ENCODE measurements at places on chromosomes 3 and 15.

GRCh38 chr3:89690646-89691045 lies 583.2 kb downstream of the EPHA3 start:
- no peak for DNase-seq

DNA sequence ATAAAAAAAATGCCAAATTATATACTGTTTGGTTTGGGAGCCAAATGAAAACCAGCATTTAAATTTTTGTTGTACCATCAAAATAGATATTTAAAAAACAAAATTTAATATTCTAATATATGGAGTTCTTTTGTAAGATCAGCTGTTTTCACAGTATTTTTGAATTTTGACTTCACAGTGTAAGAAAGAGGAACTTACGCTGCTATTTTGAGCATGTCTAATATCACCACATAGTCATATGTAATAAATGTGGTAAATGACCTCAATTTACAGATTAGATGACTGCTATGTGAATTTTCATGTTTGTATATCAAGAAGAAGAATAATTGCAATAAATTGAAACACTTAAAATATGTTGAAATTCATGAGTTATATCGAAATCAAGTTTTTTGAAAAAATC lies 189.6 kb downstream of the ARRDC4 start:
- DNase-seq = no peak

DNA sequence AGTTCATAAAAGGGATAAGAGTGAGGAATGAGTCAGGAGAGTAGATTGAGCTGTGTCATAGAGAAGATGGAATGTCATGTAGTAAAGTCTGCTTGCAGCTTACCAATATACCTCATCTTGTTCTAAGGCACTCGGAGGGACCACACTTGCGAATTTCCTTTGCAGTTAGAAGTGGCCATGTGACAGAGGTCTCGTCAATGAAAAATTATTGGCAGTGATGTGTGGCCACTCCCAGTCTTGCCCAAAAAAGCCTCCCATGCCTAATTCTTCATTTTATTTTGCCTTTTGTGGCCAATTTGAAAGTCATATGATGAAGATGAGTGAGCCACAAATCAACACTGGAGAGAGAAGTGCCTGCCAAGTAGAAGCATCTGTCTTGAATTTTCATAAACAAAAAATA lies 465.6 kb upstream of the ZNF385D start:
- no peak for DNase-seq

DNA sequence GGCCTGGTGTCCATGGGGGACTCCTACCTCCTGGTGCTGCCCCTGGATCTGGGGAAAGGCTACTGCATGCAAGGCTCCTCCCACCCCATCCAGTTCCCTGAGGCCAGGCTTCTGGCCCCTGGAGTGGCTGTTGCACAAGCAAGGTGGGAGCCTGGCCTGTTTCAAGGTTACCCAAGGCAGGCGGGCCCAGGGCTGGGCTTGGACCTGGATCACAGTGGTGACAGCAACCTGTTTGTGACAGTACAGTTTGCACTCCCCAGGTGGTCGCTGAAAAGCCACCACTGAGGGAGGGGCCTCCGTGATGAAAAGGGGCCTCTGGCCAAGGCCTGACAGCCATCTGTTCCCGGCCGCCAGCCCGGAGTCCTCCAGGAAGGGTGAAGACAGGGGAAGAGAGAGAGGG lies 14.4 kb upstream of the KY start:
- DNase-seq = no peak

DNA sequence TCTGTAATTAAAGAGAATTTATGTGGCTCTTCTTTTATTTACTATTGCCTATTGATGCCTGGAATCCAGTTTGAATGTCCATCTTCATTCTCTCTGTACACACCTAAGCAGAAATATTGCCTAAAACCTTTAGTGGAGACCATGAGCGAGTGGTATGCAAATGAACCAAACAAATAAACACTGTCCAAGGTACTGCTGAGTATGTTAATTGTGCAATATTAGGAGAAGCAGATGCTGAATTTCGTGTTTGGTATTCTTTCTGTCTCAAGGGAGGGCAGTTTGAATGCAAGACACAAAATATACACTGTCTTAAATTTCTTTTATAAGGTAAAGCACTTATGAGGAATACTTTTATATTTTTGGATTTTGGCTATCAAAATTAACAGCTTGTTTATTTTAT lies 440.9 kb downstream of the RBMS3 start:
- DNase-seq = no peak

- no peak for DNase-seq
Observed at GRCh38 chr3:62238431-62238830, 134.9 kb downstream of the FEZF2 start.

DNA sequence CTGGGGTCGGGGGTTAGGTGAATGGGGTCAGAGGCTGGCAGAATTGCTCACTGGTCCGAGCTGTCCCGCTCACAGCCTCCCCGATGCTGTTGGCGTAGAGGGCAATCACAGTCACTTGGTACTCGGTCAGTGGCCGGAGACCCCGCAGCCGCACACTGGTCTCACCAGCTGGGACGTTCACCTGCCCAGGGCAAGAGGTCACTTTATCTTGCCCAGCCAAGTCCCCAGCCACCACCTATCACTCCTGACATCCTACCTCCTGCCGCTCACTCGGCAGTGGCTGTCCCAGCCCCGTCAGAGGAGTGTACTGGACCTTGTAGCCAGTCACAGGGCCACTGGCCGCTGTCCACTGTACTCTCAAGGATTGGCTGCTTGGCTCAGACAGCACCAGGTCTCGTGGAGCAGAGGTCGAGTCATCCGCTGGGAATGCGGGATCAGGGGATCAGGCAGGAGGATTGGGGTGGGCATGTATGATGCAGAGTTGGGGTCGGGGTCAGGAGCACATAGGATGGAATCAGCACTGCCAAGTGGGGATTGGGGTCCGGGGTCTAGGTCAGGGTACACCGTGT lies 2.5 kb downstream of the COL7A1 start:
- DNase-seq = no peak

- no peak for DNase-seq
Observed at GRCh38 chr15:84151205-84151931, 84.2 kb upstream of the GOLGA6L4 start.

- DNase-seq = no peak
Observed at GRCh38 chr15:91444656-91445055, 344.6 kb downstream of the SV2B start.

GRCh38 chr3:130900959-130901358 lies 7.1 kb downstream of the ATP2C1 start:
- DNase-seq = no peak

GRCh38 chr3:131612745-131613144 lies 110.0 kb upstream of the MRPL3 start:
- no peak for DNase-seq

DNA sequence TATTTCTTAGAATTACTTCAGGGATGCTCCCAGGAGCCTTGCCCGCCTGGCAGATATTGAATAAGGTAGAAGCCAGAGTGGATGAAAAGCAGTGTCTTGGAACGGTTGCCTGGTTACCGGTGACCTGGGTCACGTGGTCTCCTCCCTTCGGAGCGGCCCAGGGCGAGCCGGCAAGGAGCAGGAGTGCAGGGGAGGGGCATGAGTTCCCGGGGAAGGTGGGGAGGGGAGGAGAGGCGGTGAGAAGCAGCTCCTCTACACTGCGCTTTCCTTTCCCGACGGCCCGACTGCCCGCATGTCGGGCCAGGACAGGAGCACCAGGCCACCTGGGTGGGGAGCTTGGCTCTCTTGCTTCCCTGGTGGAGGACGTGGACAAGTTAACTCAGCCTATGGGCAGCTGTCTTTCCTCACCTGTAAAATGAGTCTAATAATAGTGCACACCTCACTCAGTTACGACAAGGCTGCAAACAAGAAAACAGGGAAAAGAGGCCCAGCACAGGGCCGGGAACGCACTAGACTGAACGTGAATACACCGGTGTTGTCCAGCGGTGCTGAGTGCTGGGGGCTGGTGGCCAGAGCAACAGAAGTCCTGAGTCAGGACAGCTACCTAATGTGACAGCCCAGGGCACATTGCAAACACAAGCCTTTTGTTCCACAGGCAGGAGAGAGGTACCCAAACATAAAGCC lies 198.3 kb downstream of the ADAMTS9 start:
- DNase-seq = no peak

GRCh38 chr3:29416514-29416913 lies 135.6 kb downstream of the RBMS3 start:
- DNase-seq = no peak

GRCh38 chr15:98611808-98612207 lies 36.5 kb upstream of the IGF1R start:
- no peak for DNase-seq

GRCh38 chr3:157533298-157534070 lies 30.3 kb upstream of the VEPH1 start:
- DNase-seq = no peak

DNA sequence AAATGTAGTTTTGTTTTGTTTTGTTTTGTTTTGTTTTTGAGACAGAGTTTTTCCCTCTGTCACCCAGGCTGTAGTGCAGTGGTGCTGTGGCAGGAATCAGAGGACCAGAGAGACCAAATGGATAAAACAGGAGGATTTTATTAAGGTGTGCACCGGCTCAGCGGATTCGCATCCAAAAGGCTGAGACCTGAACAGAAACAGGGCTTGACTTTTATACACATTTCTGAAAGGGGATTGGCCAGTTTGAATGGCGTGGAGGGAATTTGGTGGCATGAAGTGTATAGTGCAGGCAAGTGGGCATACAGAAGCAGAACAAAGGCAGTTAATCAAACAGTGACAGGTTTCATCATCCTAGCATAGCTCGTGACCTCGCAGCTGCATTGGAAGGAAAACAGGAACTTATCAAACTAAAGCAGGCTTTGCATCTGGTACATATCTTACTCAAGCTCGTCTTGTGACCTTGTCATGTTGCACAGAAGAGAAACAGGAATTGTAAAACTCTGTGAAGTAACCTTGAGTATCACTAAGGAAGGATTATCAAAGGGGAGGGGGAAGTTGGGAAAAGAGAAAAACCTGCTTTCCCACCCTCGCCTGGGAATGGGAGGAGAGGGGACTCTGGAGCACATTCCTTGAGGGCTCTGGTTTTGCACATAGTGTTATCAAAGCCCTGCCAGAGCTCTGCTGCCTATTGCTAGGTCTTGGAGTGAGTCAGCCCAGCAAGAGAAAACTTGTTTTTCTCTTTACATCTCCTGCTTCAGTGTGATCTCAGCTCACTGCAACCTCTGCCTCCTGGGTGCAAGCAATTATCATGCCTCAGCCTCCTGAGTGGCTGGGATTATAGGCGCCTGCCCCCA lies 38.5 kb downstream of the C3orf62 start:
- no peak for DNase-seq

- no peak for DNase-seq
Observed at GRCh38 chr3:105801397-105801796, 67.4 kb downstream of the CBLB start.

DNA sequence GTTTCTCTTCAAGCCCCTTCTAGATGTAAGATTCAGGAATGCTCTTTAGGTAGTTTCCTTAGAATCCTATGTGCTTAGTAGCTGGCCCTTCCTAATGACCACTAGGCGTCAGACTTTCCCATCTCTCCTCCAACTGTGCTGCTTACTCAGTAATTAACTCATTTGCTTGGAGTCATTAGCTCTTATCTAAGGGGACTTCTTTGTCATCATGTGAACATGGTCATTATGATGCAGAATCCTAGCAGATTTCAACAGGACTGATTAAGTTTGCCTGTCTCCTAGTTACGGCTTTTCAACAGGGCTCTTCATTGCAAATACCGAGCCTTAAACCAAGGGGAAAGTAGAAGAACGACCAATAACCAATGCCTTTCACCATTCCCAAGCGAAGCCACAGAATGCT lies 46.4 kb downstream of the GJD2 start:
- no peak for DNase-seq

GRCh38 chr3:3771094-3771493 lies 28.1 kb upstream of the LRRN1 start:
- DNase-seq = no peak

DNA sequence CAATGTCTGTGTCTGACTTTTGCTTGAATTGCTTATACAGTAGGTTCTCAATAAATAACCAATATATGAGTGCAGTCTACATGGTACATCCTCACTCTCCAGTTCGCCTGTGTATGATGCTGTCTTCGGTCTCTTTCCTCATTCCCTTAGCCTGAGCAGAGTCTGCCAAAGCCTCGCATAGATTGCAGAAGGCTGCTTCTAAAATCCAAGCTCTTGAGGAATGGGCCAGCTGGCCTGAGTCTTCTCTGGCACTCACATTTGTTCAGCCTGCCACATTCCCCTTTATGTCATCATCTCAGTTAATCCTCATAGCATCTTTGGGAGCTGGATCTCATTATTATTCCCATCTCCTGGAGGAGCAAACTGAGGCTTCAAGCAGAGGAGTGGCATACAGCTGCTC lies 27.2 kb upstream of the ADAMTS7 start:
- DNase-seq = no peak

GRCh38 chr3:45988804-45989203 lies 6.8 kb downstream of the FYCO1 start:
- no peak for DNase-seq

GRCh38 chr3:147705651-147706051 lies 296.5 kb downstream of the ZIC1 start:
- no peak for DNase-seq

GRCh38 chr3:127304121-127304744 lies 16.4 kb upstream of the PRR20G start:
- DNase-seq = no peak

DNA sequence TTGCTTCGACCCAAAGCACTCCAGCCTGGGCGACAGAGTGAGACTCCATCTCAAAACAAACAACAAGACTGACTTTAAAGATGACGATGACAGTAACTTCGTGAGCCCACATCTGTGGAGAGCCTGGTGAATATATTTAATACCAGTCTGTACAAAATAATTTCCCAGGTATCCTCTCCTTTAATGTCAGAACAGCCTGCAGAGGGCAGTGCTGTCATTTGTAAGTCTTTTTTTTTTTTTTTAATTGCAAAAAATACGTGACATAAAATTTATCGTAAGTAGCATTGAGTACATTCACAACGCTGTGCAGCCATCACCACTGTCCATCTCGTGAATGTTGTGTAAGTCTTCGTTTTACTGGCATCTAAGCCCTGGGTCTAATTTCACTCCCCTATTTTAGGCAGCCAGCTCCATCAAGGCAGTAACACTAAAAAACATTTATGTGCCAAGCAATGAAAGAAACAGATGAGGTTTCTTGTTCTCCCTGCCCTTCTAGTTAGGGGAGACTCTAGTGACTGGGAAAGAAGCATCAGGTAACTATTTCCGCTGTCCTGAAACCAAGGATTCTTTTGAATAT lies 1.4 kb downstream of the HTD2 start:
- no peak for DNase-seq

GRCh38 chr3:159301961-159302360 lies 500.1 kb downstream of the MFSD1 start:
- DNase-seq = no peak

- DNase-seq = no peak
Observed at GRCh38 chr15:23866832-23867231, 179.7 kb upstream of the NDN start.

GRCh38 chr3:122502941-122503340 lies 11.8 kb downstream of the KPNA1 start:
- DNase-seq = no peak

GRCh38 chr3:71395927-71396695 lies 187.4 kb downstream of the FOXP1 start:
- no peak for DNase-seq

DNA sequence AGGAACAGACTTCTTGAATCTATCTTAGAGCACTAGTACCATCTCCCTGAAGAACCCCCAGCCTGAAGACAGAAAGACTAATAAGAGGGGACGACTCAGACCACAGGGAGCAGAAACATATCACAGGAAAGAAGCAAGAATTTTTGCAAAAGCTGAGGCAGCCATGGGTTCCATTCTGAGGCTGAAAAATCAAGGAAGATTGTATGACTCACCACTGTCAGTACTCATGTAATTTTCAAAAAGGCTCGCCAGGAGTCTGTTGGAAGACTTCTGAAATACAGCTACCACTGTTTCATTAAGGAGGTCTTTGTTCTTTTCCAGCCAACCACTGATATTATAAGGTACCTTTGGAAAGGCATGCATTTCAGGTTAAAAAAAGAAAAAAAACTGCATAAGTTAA lies 47.5 kb downstream of the MYH15 start:
- DNase-seq = no peak

All from posterior cingulate gyrus (tissue), 11 donors.